ENCODE measurements at places on chromosomes 2 and 18.

GRCh38 chr18:54159906-54160305 lies 64.6 kb downstream of the MBD2 start:
- DNase-seq = no peak

GRCh38 chr2:177147834-177148445 lies 64.7 kb upstream of the HNRNPA3 start:
- no peak for DNase-seq

- DNase-seq = no peak
These were observed 427.9 kb downstream of the PLCL1 start for GRCh38 chr2:198232281-198232680.

GRCh38 chr2:188314314-188315054 lies 22.8 kb downstream of the GULP1 start:
- no peak for DNase-seq

DNA sequence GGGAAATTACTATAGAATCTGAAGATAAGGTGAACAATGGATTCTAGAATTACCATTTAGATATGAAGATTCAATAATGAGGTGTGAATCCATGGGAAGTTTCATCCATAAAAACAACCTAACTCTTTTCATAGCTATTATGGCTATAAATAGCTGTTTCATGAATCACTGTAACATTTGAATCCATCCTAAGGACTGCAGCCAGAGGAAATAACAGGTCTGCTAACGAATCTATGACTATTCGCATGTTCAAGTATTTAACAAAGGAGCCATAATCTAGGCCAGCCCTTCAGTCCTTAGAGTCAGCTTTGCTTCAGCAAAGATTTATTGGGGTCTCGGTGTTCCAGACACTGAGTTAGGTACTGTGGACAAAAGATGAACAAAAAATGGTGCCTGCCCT lies 87.1 kb downstream of the MYOM1 start:
- DNase-seq = no peak

DNA sequence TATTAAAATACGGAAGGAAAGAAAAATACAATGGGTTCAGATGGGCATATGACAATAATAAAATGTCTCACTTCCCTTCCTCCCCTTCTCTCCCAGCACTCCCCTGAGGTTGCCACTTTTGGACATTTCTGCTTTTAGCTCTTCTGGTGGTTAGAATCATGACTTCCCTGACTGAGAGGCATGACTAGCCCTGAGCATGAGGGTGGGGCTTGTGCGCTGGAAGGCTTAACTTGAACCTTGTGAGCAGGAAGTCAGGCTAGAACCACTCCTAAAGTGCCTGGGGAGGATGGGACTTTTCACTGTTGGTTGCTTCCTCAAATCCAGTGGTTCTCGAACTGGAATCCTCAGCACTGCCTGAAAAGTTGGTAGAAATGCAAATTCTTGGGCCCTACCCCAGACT lies 19.7 kb upstream of the ARHGAP25 start:
- DNase-seq = peak; percentile 90

DNA sequence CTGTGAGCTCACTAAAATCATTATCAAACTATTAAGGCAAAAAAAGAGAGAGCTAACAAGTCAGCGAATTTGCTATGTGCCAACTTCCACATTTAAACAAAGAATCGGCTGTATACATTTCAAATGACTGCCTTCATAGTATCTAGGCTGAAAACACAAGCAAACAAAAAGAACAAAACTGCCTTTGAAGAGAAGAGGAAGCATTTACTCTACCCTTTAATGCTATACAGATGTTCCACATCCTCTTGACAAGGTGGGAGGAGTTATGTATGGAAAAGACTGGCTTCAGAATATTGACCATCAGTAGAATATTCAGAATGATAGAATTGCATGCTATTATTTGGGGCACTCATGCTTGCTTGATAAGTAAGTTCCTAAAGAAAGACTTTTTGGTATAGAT lies 741.7 kb downstream of the PLCL1 start:
- DNase-seq = no peak

- DNase-seq = no peak
These were observed 46.6 kb upstream of the HPCAL1 start for GRCh38 chr2:10256031-10256514.

DNA sequence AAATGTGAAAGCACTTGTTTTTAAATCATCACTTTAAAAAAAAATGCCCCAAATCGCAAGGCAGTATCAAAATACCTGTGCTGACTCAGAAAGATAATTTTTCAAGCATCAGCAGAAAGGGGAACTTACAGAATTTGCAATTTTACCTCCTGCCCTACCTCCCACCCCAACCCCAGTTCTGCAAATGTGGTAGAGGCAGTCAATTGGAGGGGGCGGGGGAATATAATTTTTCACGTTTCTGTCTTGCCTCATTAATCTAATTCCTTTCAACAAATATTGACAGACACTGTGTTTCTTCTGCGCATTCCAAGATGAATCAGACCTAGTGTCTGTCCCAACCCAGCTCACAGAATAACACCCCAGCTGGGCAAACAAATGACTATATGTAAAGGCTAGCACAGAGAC lies 76.8 kb downstream of the ALPK2 start:
- no peak for DNase-seq

- no peak for DNase-seq
These were observed 89.4 kb downstream of the HDAC4 start for GRCh38 chr2:239311132-239312040.

GRCh38 chr18:36513556-36513955 lies 216.0 kb downstream of the FHOD3 start:
- DNase-seq = no peak

DNA sequence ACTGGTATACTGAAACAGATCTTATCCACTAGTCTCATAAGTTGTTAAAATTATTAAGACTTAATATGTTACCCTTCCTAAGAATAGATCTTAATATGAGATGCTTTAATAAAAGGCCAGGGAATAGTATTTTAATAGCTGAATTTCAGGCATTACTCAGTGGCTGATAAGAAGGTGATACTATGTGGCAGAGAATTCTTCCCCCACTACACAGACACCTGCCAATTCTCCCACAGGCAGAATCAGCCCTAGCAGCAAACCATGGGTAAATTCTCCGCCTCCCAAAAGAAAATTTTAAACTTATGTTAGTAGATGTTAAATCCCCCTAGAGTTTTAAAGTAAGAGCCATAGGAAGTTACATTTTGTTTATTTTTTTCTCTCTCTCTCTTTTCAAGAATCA lies 888.8 kb downstream of the LRP1B start:
- no peak for DNase-seq

- DNase-seq = no peak
These were observed 18.8 kb upstream of the DTNB start for GRCh38 chr2:25692143-25692542.

Data from hematopoietic multipotent progenitor cell treated with erythropoietin and hydrocortisone succinate and interleukin-3 and kit ligand, for 4 days (in vitro differentiated cells).